ENCODE measurements at places on chromosomes 12 and 14.
A peak's percentile ranks its signal among the peaks of the same experiment; 100 is the strongest.

- no peak for DNase-seq
Observed at GRCh38 chr14:66009089-66009488, 477.1 kb upstream of the CCDC196 start.

DNA sequence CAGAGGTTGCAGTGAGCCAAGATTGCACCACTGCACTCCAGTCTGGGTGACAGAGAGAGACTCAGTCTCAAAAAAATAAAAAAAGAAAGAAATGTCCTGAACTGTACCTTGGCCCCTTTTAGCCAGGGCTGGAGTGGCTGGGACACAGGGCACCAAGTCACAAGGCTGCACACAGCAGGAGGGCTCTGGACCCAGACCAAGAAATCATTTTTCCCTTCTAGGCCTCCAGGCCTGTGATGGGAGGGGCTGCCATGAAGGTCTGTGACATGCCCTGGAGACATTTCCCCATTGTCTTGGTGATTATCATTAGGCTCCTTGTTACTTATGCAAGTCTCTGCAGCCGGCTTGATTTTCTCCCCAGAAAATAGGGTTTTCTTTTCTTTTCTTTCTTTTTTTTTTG is 5.1 kb upstream of the ACOT6 start:
- DNase-seq = no peak

DNA sequence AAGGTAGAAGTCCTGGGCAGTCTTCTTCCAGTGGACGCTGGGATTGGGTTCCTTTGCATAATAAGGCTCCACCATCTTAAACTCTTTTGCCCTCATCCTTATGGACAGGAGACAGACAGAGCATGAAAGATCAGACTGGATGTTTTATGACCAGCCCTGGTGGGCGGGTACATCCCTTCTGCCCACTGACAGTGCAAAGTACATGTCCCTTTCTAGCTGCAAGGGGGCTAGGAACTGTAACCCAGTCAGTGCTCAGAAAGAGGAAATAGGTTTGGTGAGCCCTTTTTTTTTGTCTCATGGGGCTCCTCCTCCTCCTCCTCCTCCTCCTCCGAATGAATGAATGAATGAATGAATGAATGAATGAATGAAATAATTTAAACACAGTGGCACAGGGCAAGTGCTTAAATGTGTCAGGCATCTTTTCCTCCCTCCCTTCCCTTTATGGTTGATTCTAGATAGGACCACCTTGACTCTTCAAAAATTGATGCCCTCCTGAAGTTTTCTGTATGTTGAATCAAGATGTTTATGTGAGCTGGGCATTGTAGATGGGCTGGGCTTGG is 36.4 kb upstream of the HNF1A start:
- no peak for DNase-seq

GRCh38 chr12:129706716-129707115 is 197.1 kb downstream of the TMEM132D start:
- DNase-seq = no peak

DNA sequence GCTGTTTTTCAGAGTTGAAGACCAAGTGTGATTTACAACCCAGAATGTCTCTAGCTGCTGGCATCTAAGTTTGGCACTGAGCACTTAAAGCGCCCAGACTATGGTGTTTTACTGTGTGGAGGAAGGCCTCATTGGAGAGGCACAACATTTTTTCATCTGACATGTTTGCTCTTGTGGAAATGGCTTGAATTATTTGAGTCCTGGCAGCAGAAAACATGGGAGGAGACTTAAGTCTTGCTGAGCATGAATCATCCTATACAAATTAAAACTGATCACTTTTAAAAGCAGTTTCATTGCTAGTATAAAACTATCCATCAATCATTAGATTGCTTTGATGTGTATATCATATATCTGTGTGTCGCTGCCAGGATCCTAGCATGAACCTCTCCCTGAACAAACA is 85.9 kb upstream of the REP15 start:
- DNase-seq = no peak

DNA sequence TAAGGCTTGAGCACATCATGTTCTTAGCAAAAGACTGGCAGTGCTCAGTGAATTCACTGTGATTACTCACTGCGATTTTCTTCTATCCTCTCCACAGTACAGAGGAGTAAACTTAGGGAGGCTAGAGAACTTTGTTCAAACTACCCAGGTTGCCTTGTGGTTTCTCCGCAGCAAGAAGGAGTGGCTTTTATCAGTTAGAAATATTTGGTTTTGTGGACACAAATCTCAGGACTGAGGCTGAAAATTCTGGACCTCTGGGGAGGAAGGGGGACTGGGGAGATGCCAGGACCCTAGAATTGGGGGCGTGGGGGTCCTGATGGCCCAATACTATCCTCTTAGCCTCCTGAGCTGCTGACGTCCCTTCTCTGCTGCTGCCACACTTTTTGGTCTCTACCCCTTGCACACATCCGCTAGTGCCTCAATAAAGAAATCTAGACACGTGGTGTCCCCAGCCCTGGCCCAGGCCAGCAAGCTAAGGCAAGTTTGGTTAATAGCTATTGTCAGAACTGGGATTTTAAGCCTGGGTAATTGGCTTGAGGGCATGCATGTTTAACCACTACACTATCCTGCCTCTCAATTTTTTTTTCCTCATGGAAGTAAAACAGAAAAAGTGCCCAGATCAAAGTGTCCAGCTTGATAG is 842 bp downstream of the OAS2 start:
- peak; percentile 21 for DNase-seq

DNA sequence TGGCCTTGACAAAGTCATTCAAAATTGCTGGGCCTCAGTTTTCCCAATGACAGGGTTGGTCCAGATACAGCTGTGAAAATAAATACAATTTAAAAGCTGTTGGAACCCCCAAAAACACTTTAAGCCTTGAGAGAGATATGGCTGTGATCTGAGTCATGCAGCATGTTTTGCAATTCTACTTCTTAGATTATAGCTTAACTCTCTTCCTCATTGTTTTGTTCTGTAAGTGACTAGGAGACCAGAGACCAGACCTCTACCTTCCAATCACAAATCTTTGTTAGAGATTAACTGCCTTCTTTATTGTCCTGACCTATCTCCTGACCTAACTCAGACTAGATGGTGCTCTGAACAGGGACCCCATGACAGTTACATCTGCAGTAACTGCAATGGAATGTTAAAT is 198.1 kb downstream of the STXBP6 start:
- DNase-seq = no peak

Measured in stimulated activated CD8-positive, alpha-beta memory T cell treated with anti-CD3 and anti-CD28 coated beads, Interleukin-7, amount 100 ng/mL, for 4 hours (primary cell).